Dorsolateral prefrontal cortex (tissue), 122 donors: ENCODE measurements at places on chromosomes 2 and 18.

GRCh38 chr2:231518771-231519170, 11.5 kb downstream of the NMUR1 start:
- DNase-seq: no peak

DNA sequence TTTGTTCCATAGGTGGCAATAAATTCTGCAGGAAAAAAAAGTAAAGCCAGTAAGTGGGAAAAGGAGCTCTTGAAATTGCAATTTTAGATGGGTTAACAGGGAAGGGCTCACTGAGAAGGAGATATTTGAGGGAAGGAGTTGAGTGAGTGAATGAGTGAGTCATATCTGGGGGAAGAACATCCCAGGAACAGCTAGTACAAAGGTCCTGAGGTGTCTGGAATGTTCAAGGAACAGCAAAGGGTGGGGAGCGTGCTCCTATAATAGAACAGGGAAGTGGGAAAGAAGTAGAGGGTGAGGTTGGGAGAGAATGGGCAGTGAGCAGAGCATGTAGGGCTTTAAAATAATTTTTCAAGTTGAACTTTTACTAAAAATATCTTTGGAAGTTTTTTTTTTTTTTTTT, 68.0 kb upstream of the PSME4 start:
- no peak for DNase-seq

DNA sequence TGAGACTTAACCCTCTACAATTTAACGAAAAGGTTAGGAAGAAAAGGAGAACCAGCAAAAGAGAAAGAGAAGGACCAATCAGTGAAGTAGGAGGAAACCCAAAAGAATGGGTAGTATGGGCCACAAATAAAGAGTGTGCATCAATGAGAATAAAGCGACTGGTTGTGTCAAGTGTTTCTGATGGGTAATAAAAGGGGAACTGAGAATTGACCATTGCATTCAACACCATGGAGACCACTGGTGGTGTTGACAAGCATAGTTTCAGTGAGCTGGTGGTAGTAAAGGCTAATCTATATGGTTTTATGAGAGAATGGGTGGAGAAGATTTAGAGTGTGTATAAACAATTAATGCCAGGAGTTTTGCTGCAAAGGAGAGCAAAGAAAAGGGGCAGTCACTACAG, 75.4 kb downstream of the CSRNP3 start:
- DNase-seq: no peak

- DNase-seq: no peak
These were observed 80.6 kb downstream of the LRRFIP1 start for GRCh38 chr2:237708065-237708398.

DNA sequence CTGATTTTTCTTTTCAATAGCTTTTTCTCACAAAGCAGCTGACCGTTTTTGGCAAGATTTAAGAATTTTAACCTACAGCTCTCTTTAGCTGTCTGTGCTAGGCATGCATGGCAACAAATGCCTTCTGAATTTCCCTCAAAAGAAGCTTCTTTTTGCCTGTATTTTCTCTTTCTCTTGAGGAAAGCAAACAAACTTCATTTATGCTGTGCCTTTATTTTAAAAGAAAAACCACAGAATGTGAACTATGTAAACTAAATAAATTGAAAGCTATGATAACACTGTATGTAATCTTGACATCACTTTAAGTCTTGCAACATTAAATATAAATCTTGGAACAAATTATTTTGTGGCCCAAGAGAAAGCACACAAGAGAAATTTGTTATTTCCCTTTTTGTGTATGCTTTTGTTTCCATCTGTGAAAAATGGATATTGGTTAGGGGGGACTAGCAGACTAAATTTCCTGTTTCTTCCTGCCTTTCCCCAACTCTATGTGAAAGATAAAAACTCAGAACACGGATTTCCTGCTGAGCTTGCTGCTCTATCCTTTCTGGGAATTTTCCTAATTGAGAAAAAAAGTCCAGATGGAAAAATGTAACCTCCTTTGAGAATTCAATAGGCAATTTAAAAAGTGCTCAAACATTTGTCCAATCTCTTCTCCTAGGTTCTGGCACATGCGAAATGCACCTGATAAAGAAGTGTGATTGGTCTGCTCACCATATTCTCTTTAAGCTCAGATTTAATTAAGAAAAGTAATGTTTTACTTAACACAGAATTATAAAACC, 20.9 kb upstream of the TFPI start:
- no peak for DNase-seq

DNA sequence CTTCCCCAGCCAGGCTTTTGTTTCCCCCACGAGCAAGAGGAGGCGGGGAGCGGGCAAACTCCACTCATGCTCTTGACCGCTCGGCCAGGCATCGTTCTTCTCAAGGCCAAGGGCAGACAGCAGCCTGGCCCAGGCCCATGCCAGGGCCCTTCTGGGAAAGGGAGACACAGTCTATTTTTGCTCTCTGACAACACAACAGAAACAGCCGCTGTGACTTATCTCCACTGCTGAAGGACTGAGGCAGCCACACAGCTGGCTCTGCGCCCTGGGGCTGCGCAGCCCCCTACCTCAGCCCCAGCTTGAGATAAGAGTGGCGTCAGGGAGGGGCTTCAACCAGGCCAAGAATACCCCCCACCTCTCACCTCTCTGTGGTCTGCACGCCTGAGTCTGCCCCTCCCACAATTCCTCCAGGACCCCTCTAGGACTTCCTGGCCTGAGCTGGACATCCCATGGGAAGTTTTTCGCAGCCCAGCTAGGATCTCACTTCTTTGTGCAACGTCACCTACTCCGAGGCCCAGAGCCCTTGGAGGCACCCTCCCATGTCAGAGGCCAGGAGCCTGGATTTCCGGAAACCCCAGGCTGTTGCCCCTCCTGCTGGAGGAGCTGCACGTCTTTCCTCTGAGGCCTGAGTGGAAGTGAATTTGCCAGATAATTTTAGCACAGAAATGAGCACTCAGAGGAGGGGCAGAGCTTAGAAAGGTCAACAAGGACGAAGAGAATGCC, 118.9 kb upstream of the OTOS start:
- no peak for DNase-seq
